Right cardiac atrium (tissue), 5 donors: ENCODE measurements at places on chromosomes 1 and 21.

- DNase-seq: no peak
Observed at GRCh38 chr1:146035048-146035423, 13.5 kb upstream of the HJV start.

DNA sequence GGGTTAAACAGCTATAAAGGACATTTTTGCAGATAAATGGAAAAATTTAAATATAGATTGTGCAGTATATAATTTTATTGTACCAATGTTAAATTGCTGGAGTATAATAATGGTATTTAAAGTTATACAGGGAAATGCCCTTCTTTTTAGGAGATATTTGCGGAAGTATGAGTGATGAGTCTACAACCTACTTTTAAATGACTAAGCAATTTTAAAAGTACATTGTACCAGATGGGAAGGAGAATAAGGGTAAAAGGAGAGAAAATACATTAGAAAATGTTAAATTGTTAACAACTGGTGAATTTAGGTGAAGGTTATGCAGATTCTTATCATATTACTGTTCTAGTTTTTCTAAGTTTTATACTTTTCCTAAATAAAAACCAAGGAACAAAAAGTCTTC lies 91.8 kb downstream of the ZZZ3 start:
- no peak for DNase-seq

DNA sequence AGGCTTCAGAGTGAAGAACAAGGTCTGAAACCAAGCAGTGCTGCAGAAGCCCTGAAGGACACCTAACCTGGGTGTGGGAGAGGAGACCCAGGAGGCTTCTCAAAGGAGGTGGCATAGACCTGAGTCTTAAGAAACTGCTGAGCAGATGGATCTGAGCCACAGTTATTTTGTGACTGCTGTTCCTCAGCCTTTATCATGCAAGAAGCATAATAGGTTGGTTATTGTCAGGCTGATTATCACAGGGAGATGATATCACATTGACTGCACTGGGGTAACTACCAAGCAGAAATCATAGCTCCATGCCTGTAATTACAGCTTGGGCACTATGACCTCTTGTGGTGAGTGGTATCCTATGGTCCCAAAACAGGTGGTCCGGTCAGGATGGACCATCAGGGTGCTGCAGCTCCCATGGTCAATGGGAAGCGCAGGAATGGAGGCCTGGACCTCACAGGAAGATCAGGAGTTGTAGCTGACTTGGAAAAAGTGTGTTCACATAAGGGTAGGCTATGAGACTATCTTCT lies 11.5 kb upstream of the ATP2B4 start:
- DNase-seq: no peak

DNA sequence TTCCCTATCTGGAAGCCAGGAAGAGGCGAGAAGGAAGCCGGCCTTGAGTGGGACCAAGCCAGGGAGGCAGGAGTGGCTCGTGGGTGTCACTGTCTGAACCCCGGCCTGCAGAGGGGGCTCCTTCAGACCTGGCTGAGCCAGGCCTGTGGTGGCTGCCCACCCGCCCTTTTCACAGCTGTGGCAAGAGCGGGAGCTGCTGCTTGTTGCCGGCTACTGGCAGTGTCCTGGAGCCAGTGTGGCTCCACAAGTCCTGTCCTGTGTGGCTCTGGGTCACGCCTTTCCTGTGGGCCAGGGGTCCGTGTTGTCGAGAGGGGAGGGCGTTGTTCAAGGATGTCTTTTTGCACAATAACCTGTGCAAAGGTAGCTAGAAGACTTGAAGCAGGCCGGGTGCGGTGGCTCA lies 1.3 kb downstream of the PFKL start:
- no peak for DNase-seq

GRCh38 chr1:153841463-153841994 lies 66.3 kb downstream of the SLC27A3 start:
- no peak for DNase-seq
